ENCODE measurements at places on chromosomes 13 and 19.

DNA sequence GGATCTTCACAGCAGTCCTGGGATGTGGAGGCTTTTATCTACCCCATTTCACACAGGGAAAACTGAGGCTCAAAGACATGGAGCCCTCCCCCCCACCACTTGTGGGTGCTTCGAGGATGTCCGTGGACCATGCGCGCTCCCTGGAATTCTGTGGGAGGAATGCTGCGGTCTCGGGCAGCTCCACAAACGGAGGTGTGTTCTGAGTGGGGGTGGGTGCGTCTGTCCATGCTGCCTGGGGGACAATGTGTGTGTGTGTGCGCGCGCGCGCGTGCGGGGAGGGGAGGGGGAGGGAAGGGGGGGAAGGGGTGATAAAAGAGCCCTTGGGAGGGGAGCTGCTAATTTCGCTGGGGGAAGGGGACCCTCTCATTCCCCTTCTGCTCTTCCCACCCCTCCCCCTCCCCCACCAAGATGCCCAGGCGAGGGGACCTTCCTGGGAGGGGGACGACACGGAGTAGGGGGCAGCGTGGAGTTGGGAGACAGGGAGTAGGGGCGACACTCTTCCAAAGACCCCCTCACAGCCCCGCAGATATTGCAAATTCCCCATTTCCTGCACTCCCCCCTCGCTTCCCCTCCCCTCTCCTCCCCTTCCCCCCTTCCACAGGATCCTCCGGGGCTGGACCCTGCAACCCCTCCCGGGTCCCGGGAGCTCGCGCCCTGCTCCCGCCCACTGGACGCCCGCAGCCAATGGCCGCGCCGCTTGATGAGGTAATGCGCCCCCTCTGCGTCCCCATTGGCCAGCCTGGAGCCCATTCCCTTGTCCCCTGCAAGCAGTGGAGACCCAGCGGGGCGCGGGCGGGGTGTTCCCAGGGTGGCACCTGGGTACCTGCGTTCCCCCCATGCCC, 18.9 kb upstream of the ZNRF4 start:
- DNase-seq = no peak

- no peak for DNase-seq
Measured at GRCh38 chr13:40776232-40776631, 5.2 kb upstream of the MRPS31 start.

GRCh38 chr19:33488826-33489225, 32.8 kb downstream of the PEPD start:
- no peak for DNase-seq

GRCh38 chr13:33453936-33454335, 168.4 kb upstream of the STARD13 start:
- DNase-seq = no peak

DNA sequence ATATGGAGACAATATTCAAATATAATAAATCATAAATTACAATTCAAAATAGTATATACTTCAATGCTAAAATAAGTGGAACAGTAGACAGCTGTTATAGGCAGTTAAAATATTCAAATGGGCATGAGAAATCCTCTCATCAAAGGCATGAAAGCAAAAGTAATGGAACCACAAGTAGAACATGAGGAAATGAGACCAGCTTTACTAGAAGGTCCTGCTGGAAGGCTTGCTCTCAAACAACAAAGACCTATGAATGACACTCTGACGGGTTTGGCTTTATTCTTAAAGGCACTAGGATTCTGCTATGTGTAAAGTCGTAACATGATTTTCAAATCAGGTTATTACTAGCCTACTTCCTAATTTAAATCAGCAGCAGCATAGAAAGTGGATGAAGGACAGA, 148.1 kb downstream of the VWA8 start:
- no peak for DNase-seq

GRCh38 chr13:29453617-29454011, 141.9 kb downstream of the SLC7A1 start:
- DNase-seq = no peak

GRCh38 chr13:41416276-41416675, 41.1 kb upstream of the RGCC start:
- no peak for DNase-seq

DNA sequence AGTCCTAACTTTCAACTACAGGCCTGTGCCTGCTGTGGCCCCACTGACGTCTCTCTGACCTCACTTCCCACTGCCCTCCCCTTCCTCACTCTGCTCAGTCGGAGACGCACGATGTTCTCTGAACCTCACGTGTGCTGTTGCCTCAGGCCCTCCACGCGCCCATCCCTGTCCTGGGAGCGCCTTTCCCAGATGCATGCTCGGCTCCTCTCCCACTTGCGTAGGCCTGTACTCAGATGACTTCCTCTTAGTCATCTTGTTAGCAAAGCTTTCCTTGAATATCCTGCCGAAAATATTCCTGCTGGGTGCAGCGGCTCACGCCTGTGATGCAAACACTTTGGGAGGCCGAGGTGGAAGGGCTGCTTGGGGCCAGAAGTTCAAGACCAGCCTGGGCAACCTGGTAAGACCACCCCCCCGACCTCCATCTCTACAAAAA, 9.3 kb upstream of the SYT5 start:
- DNase-seq = no peak

GRCh38 chr19:18972301-18972811, 31.3 kb upstream of the HOMER3 start:
- no peak for DNase-seq

DNA sequence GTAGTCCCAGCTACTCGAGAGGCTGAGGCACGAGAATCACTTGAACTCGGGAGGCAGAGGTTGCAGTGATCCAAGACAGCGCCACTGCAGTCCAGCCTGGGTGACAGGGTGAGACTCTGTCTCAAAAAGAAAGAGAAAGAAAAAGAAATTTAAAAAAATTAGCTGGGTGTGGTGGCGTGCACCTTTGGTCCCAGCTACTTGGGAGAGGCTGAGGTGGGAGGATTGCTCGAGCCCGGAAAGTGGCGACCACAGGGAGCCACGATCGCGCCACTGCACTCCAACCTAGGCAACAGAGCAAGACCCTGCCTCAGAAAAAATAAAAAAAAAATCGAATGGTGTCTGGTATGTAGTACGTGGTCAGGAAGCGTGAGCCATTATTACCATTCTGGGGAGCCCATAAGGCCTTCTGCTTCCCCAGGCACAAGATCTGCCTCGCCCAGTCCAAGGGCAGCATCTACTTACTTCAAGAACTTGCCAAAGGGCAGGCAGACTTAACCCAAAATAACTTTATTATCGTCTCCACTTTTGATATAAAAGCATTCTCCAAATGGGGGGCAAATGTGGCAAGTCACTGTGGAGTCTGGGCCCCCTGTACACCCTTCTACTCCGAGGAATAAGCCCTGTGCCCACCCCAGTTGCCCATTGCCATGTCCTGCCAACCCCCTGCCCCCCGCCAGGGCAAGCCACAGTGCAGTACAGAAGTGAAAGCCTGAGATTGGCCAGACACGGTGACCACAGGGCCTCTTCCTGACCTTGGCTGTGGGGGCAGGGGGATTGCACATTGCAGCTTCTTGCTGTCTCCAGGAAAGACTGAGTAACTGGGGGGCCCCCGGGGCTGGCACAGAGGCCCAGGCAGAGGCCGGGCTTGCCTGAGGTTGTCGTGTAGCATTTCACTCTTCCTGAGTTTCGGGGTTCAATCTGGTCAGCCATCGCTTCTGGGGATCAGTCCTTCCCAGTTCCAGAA, 12.6 kb downstream of the CCL25 start:
- no peak for DNase-seq

GRCh38 chr19:57055956-57056355, 63.8 kb upstream of the USP29 start:
- DNase-seq = no peak

GRCh38 chr19:51166846-51167490, 24.9 kb downstream of the SIGLEC7 start:
- DNase-seq = no peak

- no peak for DNase-seq
Measured at GRCh38 chr13:26024558-26024957, 27.3 kb downstream of the SHISA2 start.

- DNase-seq = no peak
Measured at GRCh38 chr19:55229789-55230182, 1.2 kb upstream of the TMEM86B start.

GRCh38 chr13:20131057-20131832, 29.6 kb downstream of the GJA3 start:
- DNase-seq = no peak

- no peak for DNase-seq
Measured at GRCh38 chr13:43879755-43880181, at the start of gene LACC1. TSS of gene LACC1 (plus strand) at chr13:43879904. CDS start at chr13:43880986, 1,082 bp downstream.

- DNase-seq = no peak
Measured at GRCh38 chr19:4693471-4694121, 23.5 kb upstream of the MYDGF start.

DNA sequence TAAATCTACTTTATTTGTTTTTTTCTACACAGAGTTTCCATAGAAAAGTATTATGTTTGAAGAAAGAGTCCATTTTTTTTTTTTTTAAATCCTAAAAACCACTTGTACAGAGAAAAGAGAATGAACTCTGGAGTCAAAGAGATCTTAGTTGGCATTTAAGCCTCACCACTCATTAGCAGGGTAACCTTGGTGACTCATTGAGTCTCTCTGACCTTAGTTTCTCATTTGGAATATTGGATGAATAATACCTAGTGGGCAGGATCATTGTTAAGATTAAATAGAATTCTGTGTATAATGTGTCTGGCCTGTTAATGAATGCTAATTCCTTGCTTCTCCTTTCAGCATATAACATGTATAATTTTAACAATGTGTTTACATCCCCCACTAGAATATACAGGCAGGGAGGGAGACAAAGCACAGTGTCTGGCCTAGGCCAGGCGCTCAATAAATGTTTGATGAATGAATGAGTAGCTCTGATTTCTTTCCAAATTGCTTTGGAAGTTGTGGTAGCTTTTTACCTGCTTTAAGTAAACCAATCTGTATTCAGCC, 48.7 kb upstream of the MYCBP2 start:
- no peak for DNase-seq

DNA sequence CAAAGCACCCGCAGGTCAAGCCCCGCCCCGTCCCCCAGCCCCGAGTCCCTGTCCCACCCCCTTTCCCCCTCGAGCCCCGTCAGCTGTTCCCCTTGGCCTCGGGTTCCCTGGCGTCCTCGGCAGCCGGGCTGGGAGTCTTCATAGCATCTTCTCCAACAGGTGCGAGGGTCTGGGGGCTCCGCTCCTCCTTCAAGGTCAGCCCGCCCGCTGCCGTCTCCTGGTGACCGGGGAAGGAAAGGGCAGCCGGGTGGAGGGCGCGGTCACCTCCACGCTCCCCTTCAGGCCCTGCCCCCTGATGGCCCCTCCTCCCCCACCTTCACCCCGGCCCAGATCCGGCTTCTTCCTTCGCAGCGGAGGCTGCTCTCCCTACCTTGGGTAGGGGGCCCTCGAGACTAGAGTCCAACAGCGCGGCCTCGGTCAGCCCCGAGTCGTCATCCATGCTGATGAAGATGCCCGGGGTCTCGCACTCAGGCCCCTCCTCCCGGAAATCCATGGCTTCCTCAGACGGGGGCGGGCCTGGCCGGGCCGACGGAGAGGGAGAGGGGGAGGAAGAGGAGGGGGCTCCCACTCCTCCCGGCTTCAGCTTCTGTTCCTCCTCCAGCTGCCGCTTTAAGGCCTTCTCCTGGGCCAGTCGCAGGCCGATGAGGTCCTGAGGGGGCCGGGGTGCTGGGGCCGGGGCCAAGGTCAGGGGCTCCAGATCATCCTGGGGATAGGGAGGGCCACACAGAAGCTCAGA, 541 bp upstream of the RSPH6A start:
- DNase-seq = no peak

DNA sequence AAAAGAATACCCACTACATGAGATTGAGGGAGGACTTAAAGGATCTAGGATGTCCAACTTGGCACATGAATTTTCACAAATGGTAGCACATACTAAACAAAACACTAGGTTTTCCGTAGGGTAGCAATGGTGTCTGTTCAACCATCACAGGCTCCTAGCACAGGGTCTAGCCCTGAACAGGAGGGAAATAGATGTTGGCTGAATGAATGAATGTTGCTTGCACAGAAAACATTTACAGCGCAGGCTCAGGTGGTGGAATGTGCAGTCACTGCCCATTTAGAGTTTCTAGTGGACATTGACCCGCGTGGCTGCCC, 1.9 kb upstream of the MYCBP2 start:
- no peak for DNase-seq

DNA sequence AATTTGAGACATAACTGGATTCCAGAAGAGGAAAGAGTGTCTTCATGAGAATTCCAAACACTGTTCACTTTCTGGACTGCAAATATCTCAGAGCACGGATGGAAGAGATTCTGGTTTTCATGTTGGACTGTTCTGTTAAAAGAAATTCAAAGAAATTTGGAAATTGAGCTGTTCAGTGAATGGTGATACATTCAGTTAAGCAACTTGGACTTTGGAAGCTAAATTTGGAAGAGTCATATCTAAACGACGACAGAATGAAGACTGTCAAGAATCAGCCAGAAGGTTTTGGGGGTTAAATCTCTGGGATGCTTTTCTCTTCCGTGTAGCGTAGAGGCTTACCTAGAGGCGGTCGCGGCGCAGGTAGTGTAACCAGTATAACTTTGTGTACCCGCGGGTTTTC, 25.6 kb downstream of the SAFB start:
- no peak for DNase-seq

- DNase-seq = no peak
Measured at GRCh38 chr13:74530011-74530410, 395.8 kb upstream of the KLF12 start.

DNA sequence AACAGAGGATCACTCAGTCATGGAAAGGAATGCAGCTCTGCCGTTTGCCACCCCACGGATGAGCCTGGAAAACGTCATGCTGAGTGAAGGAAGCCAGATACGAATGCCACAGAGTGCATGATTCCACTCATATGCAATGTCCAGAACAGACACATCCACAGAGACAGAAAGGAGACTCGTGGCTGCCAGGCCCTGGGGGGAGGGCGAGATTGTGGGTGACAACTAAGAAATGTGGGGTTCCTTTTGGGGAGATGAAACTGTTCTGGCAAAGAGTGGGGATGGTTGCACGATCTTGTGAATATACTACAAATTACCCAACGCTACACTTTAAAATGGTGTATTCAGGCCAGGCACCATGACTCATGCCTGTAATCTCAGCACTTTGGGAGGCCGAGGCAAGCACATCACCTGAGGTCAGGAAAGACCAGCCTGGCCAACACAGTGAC, 27.2 kb upstream of the NAPA start:
- DNase-seq = no peak

GRCh38 chr13:34019870-34020269, 201.9 kb downstream of the RFC3 start:
- DNase-seq = no peak

- DNase-seq = no peak
Measured at GRCh38 chr19:19425170-19425875, 19.8 kb downstream of the GATAD2A start.

- no peak for DNase-seq
Measured at GRCh38 chr19:33690378-33691029, 68.8 kb downstream of the CHST8 start.
